ENCODE measurements at places on chromosomes 7 and 10. TPM values are rescaled to one million over a fixed set of nuclear protein-coding genes. Genes with fewer than 3 reads are reported as not detected.

GRCh38 chr7:127932496-127932895 is 98.7 kb downstream of the LRRC4 start:
- no peak for DNase-seq

DNA sequence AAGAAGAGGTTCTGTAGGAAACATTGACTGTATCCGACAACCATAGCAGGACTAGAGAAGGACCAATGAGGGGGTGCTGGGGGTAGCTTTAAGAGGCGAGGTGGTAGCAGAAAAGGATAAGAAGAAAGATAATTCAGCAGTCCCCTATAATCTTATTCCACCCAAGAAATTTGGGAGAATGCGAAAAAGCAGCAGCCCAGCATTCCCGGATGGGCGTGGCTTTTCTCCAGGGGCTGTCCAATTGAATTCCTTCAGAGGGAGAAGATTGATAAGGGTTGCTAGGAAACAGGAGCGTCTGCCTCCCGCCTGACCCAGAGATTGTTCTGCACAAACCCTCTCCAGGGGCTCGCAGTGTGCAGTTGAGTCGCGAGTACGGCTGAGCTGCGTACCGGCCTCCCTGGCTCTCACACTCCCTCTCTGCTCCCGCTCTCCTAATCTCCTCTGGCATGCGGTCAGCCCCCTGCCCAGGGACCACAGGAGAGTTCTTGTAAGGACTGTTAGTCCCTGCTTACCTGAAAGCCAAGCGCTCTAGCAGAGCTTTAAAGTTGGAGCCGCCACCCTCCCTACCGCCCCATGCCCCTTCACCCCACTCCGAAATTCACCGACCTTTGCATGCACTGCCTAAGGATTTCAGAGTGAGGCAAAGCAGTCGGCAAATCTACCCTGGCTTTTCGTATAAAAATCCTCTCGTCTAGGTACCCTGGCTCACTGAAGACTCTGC is at the start of gene GRM3:
Gene GRM3 (plus strand): TSS at position 349 of the 721 bp plus-strand sequence. CDS start 121,237 bp downstream, outside the sequence.
- DNase-seq: no peak

GRCh38 chr7:4762121-4763055 is 13.0 kb upstream of the AP5Z1 start:
- no peak for DNase-seq

DNA sequence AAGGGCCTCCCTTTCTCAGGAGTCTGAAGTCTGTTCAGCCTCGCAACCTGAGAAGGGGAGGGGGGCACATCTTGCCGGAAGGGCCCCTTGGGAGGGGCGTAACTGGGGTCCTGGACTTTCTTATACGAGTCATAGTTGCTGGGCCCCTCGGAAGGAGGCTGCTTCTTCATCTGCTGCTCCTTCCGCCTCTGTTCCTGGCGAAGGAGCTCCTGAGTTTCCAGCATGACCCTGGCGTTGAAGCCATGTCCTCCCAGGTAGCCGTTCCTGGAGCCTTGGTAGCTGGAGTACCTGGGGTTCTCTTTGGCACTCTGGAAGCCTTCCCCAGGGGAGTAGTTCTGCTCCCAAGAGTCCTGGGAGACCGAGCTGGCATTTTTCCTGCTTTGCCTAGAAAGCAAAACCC is 703.9 kb downstream of the PARD3 start:
- DNase-seq: no peak

GRCh38 chr10:88986549-88987242 is 3.9 kb upstream of the FAS start:
- no peak for DNase-seq

The HDAC9 gene
- 0.30 TPM for total RNA-seq

- no peak for DNase-seq
Measured at GRCh38 chr10:107576746-107577145, 412.2 kb upstream of the SORCS1 start.

- DNase-seq: no peak
Measured at GRCh38 chr10:37314350-37314749, 189.0 kb downstream of the ANKRD30A start.

The MINDY4 gene
- total RNA-seq: 0.91 TPM
